Ascending aorta (tissue), 2 donors: ENCODE measurements at places on chromosomes 2 and 18.

DNA sequence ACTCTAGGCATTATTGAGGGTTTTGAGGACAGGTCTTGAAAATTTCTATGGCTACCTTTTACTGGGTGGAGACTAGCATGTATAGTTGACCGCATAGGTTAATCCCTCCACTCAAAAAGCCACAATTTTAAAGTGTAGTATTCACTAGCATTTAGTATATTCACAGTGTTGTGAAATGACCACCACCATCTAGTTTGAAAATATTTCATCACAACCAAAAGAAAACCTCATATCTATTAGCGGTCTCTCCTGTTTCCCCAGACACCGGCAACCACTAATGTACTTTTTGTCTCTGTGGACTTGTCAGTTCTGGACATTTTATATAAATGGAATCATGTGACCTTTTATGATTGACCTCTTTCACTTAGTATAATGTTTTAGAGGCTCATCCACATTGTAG, 53.9 kb downstream of the MSH2 start:
- no peak overlapping the region for H3K27ac ChIP-seq
- H3K36me3 ChIP-seq = no peaks in the 10 kb centered on the region
- H3K4me1 ChIP-seq = no peaks in the 10 kb centered on the region
- no peaks in the 10 kb centered on the region for H3K27me3 ChIP-seq
- DNase-seq = no peak

GRCh38 chr2:239609607-239610310, 208.9 kb upstream of the HDAC4 start:
- H3K27me3 ChIP-seq = no peaks in the 10 kb centered on the region
- no peak overlapping the region for H3K4me3 ChIP-seq
- peak; percentile 59 for DNase-seq
- no peaks in the 10 kb centered on the region for H3K36me3 ChIP-seq
- no peaks in the 10 kb centered on the region for H3K4me1 ChIP-seq

DNA sequence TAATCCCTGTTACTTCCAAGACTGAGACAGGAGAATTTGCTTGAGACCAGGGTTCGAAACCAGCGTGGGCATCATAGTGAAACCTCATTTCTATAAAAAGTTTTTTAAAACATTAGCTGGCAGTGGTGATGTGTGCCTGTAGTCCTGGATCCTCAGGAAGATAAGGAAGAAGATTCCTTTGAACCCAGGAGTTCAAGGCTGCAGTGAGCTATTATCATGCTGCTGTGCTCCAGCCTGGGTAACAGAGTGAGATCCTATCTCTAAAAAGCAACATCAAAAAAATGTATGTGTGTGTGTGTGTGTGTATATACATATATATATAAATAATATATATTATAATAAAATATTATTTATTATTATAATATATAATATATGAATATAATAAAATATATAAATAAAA, 1417.6 kb upstream of the CDH2 start:
- H3K27me3 ChIP-seq = no peaks in the 10 kb centered on the region
- H3K36me3 ChIP-seq = no peaks in the 10 kb centered on the region
- H3K27ac ChIP-seq = no peak overlapping the region
- no peaks in the 10 kb centered on the region for H3K4me1 ChIP-seq

DNA sequence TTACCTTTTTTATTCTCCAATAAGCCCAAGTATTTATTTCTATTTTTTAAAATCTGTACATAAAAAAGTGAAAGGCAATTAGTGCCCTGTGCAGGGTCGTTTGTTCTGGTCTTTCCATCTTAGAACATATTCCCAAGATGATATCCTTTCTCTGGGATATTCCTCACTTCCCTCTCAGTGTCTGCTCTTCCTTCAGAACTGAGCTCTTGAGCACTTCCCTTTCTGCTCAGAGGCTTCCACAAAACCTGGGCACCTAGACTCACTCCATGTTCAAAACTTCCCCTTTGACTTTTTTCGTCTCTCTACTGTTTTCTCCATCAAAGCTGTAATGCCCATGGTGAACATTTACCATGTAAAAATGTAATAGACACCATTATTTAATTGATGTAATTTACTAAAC, 296.5 kb upstream of the TCF4 start:
- H3K27ac ChIP-seq = no peak overlapping the region
- H3K4me3 ChIP-seq = no peak overlapping the region
- no peak for DNase-seq
- H3K4me1 ChIP-seq = no peaks in the 10 kb centered on the region
- no peaks in the 10 kb centered on the region for H3K27me3 ChIP-seq

DNA sequence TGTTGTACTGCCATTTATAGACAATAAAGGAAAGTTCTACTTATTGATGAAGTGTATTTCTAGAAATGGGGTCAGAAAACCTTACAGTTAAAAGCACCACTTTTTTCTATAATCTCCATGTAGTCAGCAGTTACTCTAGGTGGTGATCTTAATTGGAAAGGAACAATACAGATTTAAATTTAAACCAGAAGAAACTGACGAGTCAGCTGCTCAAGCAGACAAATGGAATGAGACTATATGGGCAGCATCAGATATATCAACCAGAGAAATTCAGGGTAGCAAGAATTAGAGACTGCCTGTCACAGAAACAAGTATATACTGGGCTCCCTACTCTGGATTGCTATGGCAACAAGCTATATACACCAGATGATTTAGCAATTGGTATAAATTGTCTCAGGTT, 99.6 kb upstream of the SCG2 start:
- no peak overlapping the region for H3K27ac ChIP-seq
- no peak for DNase-seq
- H3K36me3 ChIP-seq = no peaks in the 10 kb centered on the region
- no peak overlapping the region for H3K4me3 ChIP-seq
- H3K4me1 ChIP-seq = no peaks in the 10 kb centered on the region

DNA sequence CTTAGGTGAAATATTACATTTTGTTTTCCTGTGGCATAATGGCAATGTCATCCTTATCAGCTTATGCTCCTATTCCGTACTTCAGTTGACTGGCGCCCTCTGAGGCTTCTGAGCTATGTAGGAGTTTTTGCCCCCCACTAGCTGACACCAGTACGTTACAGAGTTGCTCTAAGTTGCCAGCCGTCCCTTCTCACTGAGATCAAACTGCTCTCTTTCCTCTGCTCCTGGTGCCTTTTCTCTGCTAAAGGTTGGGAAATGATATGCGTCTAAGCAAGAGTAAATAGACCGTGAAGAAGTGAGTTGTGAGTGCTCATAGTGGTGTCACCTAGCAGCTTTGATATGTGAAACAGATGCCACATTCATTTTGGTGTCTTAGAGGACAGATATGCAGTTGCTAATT, 99.2 kb downstream of the RAPGEF4 start:
- DNase-seq = no peak
- no peaks in the 10 kb centered on the region for H3K4me1 ChIP-seq
- no peak overlapping the region for H3K4me3 ChIP-seq

GRCh38 chr2:6866275-6866671, 566 bp upstream of the CMPK2 start:
- no peak for DNase-seq
- peak overlapping the region; percentile 83 for H3K4me3 ChIP-seq
- no peaks in the 10 kb centered on the region for H3K27me3 ChIP-seq
- peaks cover 10% of the 10 kb centered on the region for H3K4me1 ChIP-seq
- H3K27ac ChIP-seq = peak overlapping the region; percentile 72
- peaks cover 2% of the 10 kb centered on the region for H3K36me3 ChIP-seq
